ENCODE measurements at places on chromosomes 4 and X.

- DNase-seq: no peak
Measured at GRCh38 chr4:6520051-6520636, 47.7 kb upstream of the PPP2R2C start.

DNA sequence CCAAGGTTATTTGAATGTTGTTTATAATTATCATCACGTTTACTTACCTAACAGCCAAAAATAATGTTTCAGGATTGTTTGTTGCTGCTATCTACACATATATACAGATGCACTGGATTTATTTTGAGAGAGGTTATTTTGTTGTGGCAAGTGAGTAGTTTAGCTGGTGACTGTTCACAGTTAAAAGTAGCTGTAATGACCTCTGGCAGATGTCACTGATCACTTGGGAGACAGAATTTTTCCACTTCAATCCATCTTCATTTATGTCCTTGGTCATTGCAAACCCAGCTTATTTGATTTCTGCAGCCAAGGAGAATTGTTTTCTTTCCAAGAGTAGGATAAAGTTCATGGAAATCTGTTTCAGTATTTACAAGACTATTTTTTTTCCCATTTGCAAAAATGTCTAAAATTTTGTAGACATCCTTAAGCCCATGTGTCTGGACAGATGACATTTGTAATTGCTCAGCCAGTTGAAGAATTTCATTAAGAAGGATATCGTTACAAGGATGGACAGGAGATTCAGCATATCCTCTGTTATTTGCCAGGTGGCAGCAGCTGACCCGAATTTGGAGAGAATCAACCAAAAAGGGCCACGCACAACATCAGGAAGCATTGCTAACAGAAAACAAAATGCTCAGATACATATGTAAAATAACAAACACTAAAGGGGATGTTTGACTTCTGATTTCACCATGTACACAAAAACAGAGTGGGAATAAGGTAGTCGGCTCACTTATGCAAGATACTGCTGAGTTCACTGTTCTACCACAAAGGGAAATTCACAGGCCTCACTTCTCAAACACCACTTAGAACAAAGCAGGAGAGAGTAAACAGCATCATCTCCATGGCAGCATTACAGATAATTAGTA lies 64.5 kb downstream of the GPRIN3 start:
- no peak for DNase-seq

DNA sequence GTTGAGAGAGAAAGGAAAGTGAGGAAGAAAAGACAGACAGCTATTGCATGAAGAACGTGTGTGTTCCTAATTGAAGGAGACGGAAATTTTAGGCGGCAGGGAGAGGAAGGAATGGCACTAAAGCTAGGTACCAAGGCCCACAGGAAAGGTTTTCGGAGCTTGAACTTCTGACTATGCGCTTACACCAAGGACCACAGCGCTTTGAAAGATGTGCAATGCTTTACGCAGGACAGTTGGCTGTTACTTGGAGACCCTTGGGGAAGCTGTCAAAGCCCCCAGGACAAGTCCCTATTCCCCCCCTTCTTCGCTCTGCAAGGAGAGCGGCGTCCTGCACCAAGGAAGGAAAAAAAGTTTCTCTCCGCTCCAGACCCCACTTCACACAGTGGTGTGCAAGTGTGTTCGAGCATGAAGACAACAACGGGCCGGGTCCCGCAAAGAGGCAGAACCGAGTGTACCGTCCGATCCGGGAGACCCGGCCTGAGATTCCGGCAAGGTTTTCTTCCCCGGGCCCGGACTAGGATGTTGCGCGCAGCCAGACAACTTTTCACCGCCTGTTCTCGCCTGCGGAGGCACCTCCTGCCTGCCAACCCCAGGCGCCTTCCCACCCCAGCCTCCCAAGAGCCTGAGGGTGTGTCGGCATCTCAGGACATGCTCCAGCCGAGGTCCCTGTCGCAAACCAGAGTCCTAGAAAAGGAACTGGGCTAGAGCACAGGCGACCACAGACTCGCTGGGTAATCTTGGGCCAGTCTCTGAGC lies 896 bp downstream of the KDR start:
- no peak for DNase-seq

GRCh38 chr4:102387552-102388150 lies 42.4 kb upstream of the SLC39A8 start:
- DNase-seq: no peak

- no peak for DNase-seq
Measured at GRCh38 chr4:126898815-126899214, 733.9 kb upstream of the INTU start.

GRCh38 chr4:165095291-165095690 lies 17.4 kb downstream of the TMEM192 start:
- no peak for DNase-seq

DNA sequence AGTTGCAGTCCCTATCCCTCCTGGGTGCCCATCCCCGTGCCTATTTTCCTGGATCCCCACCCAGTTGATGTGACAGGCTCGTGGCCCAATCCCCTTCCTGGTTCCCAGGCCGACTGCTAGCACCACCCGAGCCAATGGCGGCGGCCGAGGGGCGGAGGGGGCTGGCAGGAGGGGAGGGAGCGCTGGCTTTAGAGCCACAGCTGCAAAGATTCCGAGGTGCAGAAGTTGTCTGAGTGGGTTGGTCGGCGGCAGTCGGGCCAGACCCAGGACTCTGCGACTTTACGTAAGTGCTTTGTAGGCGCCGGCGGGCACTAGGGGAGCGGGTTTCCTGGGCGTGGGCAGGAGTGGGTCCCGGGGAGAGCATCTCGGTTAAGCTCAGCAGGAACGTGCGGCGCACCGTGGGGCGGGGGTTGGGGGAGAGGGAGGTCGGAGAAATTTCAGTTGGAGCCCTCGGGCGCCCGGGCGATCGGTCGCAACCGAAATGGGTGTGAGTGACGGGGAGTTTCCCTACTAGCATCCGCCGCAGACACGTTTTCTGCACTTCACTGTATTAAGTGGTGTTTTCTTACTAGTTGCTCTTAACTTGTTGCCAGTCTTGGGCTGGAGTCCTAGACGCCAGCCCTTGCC lies at the start of gene PLS3:
PLS3 (plus strand) TSS at position 197 of the 627 bp plus-strand sequence. CDS start 49,077 bp downstream, outside the sequence.
- DNase-seq: no peak

- DNase-seq: no peak
Measured at GRCh38 chr4:84298023-84298718, 200.9 kb downstream of the NKX6-1 start.

GRCh38 chr4:152972821-152973628 lies 36.9 kb downstream of the FHDC1 start:
- DNase-seq: no peak

- no peak for DNase-seq
Measured at GRCh38 chr4:63580796-63581475, 828.3 kb downstream of the TECRL start.

GRCh38 chrX:102723456-102723855 lies 2.9 kb downstream of the GPRASP3 start:
- no peak for DNase-seq

GRCh38 chrX:23052324-23052723 lies 52.6 kb downstream of the DDX53 start:
- DNase-seq: no peak

GRCh38 chr4:106478152-106478551 lies 109.6 kb upstream of the GIMD1 start:
- no peak for DNase-seq

DNA sequence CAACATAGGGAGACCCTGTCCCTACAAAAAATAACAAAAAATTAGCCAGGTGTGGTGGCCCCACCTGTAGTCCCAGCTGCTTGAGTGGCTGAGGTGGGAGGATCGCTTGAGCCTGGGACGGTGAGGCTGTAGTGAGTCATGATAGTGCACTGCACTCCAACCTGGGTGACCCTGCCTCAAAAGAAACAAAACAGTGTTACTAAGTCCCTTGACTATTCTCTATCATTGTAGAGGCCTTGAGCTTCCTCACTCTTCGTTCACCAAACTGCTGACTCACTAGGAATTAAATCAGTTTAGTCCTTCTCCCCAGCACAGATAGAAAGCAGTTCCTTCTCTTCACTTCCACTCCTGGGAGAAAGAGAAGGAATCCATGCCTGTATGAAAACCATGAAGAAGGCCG lies 14.5 kb downstream of the CDS1 start:
- DNase-seq: no peak

DNA sequence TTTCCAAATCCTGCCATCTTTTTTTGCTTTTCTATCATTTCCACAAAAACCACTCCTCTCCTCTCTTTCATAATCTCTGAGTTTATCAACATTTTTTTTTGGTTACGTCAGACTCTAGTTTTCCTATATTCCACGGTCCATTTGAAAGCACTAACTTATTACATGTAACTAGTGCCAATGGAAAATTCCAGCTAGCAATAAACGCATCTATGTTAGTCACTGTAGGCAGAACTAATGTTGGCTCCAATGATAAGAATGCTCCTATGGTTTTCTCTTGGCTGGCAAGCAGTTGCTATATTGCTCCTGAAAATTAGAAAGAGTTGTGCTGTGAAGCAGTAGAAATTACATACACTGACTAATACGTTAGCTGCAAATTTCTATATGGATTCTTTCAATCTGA lies 634.6 kb upstream of the FTHL17 start:
- no peak for DNase-seq

DNA sequence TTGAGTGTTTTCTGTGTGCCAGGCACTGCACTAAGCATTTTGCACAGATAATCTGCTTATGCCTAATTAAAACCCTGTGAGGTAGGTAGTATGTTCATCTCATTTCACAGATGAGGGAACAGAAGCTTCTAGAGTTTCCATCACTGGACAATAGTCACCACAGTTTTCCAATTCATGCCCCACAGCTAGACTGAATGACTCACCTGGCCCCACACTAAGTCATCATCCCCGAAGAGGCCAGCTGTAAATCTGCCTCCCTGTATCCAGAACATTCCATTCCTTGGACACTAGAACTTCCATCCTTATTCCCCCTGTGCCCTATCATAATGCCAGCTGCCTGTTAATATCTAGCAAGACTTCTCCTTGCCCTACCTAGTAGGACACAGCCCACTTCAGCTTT lies 40.9 kb upstream of the NYX start:
- no peak for DNase-seq

DNA sequence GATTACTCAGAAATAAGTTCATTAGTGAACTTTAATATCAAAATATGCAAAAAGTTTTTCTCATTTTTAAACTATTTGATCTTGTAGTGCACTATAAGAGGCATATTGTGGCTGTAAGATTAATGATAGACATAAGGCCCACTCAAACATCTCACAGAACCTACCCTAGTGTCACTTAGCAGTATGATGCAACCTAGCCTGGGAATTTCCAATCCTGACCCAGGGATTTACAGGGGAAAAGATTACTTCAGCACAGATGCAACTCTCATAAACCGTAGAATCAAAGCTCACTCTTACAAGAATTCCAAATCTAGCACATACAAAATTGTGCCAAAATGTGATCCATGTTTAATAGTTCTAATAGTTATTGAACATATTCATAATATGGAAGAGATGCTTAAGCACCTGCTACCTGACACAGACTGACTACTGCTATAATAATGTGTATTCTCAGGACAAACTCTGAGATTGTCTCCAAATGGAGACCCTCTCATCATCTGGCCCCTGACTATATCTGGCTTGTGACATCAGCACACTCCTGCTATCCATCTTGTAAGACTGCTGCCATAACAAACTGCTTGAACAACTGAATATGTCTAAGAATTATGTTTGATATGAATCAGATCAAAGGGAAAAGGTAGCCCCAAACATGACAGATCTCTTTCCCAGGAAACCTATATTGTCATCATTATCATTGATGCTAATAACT lies 271.9 kb downstream of the PABPC4L start:
- no peak for DNase-seq

GRCh38 chr4:1490654-1491327 lies 84.5 kb upstream of the NKX1-1 start:
- DNase-seq: no peak

- no peak for DNase-seq
Measured at GRCh38 chr4:109699553-109700225, 3.6 kb downstream of the CASP6 start.

DNA sequence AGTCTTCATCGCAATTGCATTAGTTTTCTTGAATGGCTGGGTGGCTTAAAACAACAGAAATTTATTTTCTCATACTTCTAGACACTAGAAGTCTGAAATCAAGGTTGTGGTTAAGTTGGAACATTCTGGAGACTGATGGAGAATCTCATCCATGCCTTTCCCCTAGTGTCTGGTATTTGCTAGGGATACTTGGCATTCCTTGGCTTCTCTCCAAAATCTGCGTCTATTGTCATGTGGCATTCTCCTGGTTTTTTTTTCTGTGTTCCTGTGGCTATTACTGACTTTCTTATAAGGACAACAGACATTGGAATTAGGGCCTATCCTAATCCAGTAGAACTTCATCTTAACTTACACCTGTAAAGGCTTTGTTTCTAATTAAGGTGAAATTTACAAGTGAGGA lies 272.8 kb upstream of the EPHA5 start:
- no peak for DNase-seq

DNA sequence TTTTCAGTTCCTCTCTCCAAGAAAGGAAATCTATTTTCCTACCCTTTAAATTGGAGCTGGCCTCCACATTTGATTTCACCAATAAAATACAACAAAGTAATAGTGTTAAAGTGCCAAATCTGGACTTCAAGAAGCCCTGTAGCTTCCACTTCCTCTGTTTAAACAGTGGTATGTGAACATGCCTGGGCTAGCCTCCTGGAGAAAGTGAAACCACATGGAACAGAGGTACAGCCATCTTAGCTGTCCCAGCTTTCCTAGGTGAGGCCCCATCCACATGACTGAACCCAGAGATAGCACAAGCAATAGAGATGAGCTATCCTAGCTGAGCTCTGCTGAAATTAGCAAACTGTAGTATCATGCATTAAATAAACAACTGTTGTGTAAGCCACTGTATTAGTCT lies 131.8 kb upstream of the VCX start:
- DNase-seq: no peak

DNA sequence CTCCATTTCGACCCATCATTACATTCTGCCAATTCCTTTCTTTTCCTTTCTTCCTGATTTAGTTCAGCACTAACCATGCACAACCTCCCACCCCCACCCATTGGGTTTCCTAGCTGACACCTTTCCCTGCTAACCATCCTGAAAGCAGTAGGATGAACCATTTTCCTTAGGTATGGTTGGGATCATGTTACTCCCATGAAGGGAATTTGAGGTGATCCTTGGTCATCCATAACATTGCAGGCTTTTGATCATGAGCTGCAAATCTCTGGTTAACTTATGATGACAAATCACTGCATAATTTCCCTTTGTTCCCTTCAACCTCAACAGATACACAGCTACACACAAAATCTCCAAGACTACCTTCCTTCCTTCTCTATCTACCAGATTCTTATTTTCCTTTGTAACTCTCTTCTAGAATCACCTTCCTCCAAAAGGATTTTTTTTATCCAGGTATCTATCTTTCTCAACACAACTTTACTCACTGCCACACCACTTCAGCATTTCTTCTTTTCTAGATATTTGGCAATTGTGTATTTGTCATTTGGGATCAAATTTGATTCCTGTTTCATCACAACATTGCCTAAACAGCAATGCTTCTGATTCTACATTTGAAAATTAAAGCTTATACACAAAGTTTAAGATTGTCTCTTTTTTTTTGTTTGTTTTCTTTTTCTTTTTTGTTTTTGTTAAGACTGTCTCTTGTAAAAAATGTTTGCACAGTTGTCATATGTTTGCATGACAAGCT lies 145.1 kb downstream of the RBM47 start:
- DNase-seq: no peak

DNA sequence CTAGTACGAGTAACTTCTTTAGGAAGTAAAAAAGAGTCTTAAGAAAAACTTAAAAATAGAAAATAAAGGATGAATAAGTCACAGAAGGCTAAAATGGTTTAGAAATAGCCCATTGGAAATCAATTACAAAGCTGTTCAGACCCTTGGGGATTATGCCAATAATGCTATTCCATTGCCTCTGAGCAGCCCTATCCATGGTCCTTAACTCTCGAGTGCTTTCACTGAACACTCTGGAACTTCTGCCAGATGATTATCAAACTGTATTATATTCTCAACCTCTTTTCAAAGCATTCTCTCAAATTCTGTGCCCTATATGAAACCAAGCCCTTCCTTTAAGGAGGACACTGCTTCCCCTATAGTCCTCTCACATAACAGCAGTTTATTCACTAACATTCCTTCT lies 17.0 kb downstream of the SLC9B1 start:
- no peak for DNase-seq

Data from stimulated activated CD8-positive, alpha-beta memory T cell treated with anti-CD3 and anti-CD28 coated beads, Interleukin-7, amount 100 ng/mL, for 1 hour (primary cell).